ENCODE measurements at places on chromosomes 1 and 21.

DNA sequence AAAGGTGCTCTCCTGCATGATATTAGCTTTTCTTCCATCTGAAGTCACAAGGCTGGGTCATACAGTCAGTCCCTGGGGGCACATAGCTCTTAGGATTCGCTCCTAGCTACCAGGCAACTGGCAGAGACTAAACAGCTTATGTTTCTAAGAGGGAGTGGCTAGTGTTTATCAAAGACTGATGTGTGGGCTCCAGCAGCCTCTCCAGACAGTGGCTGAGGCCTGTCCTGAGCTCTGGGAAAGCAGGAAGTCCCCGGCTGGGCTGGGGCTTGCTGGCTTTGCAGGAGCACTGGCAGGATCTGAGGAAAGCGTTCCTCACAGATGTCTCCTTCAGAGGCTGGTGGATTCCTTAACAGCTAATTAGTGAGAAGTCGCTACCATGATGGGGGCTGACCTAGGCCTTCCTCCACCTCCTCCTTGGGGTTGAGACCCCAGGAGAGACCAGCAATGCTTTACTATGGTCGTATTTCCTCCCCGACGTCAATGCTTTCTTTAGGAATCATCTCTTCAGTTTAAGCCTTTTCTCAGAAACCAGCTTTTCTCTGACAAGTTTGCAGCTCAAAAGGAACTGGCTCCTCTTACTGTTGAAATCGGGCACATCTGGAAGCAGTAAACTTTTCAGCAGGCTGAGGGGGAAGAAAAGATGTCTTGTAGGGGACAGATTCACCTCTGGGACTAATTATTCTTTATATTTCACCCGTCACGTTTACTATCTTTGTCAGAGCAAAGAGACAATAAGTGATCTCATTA lies 33.5 kb upstream of the HHAT start:
- no peak for DNase-seq

GRCh38 chr21:45454926-45455673 lies 50.1 kb downstream of the COL18A1 start:
- DNase-seq: peak; percentile 49

DNA sequence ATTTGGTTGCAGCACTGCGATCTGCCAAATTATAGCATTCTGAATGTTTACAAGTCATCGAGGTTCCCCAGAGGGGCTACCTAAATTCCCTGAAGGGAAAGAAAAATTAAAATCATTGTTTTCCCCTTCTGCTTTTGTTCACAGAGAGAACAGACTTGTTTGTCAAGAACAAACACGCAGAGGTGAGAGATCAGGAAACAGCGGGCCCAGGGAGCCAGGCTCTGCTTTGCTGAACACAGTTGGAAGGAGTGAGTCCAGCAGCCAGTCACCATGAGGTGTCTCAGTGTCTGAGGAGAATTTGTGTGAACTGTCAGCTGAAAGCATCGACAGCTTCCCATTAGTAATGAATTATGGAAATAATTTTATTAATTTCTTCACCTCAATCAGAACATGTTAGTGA lies 52.5 kb downstream of the RWDD3 start:
- DNase-seq: no peak

GRCh38 chr1:153597206-153597605 lies 15.7 kb downstream of the S100A16 start:
- DNase-seq: no peak

- DNase-seq: no peak
Observed at GRCh38 chr1:187626056-187626455, 797.3 kb downstream of the PLA2G4A start.

DNA sequence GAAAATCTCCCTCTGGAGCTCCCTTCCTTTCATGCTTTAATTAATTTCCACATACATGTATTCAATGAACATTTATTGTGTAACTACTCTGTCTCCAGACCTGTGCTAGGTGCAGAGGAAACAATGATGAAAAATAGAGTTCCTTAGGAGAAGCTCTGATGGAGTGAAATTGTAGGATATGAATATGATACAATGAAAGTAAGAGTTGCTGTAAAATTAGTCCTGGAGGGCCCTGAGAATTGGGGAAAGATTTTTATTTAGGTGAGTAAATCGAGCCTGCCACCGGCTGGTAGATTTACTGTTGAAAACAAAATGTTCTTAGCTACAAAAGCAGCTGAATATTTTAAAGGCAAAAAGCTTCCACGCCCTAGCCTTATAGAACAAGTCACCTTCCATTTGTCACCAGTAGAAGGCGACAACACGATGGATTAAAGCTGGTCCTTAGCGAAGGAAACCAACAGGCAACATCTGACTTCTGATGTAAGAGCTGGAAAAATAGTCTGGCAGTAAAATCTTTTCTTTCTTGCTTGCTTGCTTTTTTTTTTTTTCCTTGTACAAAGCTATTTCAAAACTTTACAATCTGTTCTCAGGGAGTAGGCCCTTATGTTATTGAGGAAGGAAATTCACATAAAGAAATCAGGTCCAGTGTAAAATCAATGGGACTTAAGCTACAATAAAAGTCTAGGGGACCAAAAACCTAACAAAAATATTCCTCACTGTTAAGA lies 82.0 kb upstream of the ROR1 start:
- DNase-seq: peak; percentile 30

GRCh38 chr1:229067546-229067945 lies 203.4 kb upstream of the RAB4A start:
- DNase-seq: no peak

DNA sequence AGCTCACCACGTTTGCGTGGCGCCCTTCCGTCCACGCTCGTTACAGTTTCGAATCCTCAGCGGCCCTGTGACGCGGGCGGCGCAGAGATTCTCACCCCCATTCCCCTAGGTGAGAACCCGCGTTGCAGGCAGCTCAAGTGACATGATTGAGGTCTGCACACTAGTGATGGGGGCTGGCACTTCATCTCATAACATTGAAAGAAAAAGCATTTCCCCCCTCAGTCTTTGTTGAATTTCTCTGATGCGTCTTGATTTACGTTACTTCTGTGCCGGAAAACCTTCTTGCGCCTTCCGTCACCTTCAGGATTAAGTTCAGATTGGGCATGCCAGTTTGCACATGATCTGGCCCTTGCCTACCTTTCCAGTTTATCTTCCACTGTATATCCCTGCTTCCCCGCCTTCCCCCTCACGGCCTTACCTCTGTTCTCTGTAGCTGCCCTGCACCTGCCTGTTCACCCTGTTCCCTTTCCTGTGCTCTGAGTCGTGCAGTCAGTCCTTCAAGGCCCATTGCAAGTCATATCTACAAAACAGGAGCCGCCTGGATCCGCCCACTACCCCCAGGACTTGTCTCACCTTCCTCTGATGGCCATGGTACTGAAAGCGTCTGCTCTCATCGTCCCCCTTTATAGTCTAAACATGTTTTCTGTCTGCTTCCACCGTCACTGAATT lies 1.1 kb downstream of the CTPS1 start:
- no peak for DNase-seq

DNA sequence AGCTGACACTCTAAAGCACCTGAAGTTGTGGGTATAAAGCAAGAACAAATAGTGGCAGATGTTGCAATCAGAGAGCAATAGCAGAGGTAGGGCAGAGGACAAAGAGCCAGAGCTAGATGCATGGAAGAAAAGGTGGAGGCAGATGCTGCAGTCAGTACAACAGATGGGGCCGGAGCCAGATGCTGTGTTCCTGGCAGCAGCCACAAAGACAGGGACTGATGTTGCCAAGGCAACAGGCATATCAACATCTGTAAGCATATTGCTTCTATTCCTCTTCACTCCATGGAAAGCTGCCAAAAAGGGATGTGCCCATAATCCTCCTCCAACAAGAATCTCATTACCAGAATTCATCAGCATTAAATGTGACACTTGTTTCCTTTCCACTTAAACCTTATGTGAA lies 108.0 kb downstream of the TNNI3K start:
- DNase-seq: no peak

GRCh38 chr1:244329591-244330317 lies 122.0 kb downstream of the ADSS2 start:
- DNase-seq: no peak

DNA sequence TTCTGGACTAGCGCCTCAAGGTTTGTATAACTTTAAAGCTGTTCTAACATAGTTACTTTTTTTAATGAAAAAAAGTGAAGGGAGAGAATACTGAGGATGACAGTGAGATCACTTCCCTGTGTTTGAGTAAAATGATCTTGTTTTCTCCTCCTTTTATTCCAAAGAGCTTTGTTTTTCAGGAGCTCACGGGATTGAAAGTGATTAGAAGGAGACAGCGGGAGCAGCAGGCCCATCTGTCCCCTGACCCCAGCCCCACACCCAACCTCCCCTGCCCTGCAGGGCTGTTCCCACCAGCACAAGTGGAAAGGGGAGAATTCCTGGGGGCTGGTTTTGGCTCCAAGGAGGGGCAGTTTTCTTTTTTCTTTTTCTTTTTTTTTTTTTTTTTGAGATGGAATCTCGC lies 2.1 kb upstream of the DNMT3L start:
- DNase-seq: no peak

DNA sequence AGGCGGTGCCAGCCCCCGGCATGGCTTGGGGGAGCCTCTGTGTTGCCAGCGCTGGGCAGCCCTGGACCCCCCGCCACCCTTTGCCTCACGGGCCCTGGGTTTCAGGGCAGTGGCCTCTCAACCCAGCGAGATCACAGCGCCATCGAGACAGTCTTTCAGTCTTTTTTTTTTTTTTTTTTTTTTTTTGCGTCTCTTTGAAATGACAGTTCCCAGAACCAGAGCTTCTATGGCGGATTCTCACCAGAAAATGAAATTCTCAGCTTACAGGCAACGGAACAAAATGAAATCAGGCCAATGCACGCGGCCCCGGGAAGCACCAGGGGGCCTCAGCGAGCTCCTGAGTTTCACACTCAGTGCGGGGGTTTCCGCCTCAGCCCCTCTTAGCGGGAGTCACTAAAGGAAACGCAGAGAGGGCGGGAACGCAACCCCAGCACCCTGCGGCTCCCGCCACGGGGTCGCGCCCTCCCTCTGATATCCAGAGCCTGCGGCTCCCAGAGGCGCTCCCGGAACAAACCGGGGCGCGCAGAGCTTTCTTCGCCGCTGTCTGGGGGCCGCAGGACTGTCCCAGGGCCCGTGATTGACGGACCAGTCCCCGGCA lies 8.0 kb upstream of the COL6A1 start:
- peak; percentile 77 for DNase-seq

GRCh38 chr1:34450325-34450724 lies 273.6 kb downstream of the C1orf94 start:
- no peak for DNase-seq

DNA sequence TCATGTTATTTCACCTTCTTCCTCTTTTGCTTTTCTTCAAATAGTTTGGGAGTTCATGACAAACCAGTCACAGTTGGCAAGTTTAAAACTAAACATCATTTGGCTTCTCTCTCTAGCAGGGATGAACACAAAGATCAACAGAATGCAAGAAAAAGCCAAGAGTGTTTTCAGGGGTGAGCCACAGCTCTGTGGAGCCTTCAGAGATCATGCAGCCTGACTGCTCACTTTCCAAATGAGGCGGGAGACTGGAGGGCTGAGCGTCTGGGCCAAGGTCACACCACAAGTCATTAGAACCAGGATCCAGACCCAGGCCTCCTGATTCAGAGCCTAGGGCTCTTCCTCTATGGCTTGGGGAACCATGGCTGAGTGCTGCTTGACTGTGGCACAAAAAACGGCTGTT lies 2.7 kb downstream of the DPT start:
- no peak for DNase-seq

DNA sequence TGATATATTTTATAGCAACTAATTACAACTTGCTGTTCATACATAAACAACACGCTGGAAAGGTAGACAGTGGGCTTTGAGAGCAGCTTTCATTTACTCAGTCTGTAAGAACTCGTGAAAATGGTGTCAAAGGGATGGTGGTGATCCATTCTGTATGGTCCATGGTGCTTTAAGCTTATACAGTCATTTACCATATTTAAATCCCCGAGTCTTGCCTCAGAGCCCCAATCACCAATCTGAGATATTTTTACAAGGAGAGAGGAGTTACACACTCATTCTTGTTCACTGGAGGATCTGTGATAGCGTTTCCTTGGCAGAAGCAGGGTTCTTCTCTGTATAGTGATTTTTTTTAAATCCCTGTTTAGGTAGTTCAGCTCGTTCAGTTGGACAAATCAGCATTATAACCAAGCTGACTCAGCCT lies 694.6 kb downstream of the USP25 start:
- no peak for DNase-seq

DNA sequence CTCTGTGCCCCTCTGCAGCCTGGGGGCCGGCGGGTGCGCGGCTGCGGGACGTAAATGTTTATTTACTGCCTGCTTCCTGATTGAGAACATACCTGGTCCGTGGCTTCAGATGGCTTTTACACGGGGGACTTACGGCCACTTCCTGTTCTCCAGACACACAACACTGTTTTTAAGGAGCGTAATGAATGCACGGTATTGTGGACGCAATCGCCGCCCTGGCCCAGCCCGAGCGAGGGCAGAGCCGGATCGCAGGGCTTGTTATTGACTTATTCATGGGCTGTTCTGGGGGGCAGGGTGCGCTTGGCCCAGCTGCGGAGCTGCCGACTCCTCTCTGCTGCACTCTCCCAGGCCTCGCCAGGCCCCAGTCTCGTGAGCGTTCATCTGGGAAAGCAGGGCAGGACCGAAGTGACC lies 52.8 kb upstream of the ACTRT2 start:
- DNase-seq: no peak

GRCh38 chr1:202501281-202501680 lies 152.8 kb downstream of the PPP1R12B start:
- DNase-seq: no peak

DNA sequence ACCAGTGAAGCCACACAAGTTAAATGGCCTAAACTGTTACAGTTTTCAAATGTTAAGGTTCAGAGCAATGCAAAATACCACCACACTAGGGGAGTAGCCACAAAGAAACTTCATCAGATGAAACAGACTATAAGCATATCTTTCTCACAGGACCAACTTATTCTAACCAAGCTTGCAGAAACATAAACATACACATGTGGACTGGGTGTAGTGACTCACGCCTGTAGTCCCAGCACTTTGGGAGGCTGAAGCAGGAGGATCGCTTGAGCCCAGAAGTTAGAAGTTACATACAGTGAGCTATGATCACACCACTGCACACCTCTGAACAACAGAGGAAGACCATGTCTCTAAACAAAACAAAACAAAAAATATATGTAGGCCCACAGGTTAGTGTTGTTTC lies 17.3 kb downstream of the WDR47 start:
- DNase-seq: no peak

DNA sequence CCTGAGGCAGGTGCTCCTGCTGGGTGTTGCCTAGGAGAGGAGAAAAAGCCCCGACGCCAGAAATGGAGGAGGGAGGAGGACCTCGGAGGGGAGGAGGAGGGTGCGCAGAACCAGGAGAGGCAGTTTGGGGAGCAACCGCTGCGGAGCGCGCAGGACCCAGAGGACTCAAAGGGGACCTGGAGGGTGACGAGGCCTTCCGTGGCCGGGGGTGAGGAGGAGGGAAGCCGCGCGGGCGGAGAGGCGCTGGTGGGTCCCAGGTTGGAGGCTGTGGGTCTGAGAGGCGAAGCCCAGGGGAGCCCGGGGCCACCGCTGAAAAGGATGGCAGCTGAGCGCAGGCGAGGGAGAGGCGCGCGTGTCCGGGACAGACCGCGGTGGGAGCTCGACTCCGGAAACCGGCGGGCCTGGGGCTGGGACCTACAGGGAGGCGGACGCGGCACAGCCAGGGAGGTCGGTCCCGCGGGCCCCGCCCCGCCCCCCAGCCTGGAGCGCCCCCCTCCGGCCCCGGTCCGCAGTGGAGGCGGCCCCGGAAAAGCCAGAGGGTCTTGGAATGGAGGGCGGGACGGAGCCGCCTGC lies 15.1 kb downstream of the RNF223 start:
- DNase-seq: no peak

- no peak for DNase-seq
Observed at GRCh38 chr1:43949678-43950077, 2.9 kb downstream of the IPO13 start.

All from thyroid gland (tissue), 4 donors.